Stimulated activated CD8-positive, alpha-beta memory T cell treated with anti-CD3 and anti-CD28 coated beads, Interleukin-15, amount 100 ng/mL, for 24 hours (primary cell): ENCODE measurements at places on chromosomes 5 and 9.

- no peak for DNase-seq
These were observed 27.3 kb downstream of the AFAP1L1 start for GRCh38 chr5:149298842-149299404.

GRCh38 chr5:135490245-135491037 lies 38.3 kb upstream of the TIFAB start:
- no peak for DNase-seq

- no peak for DNase-seq
These were observed 34.1 kb upstream of the NFIB start for GRCh38 chr9:14348123-14348372.

DNA sequence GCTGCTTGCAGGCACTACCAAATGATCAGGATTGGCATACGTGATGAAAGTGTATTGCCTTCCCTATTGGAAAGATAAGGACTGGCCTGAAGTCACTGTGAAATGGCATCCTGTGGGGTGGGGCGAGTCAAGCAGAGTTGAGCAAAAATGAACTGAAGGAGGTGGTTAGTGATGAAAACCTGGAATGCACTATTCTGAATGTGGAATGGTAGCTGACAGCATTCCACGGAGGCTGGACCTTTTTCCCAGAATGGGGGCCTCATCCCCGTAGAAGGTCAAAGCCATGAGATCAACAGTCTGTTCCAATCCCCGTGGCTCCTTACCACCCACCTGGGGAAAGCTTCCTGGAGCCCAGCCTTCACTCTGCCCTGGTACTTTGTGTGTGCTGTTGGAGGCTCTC lies 37.7 kb downstream of the ASS1 start:
- no peak for DNase-seq

- DNase-seq: no peak
These were observed 3.8 kb downstream of the P4HA2 start for GRCh38 chr5:132223861-132224260.

DNA sequence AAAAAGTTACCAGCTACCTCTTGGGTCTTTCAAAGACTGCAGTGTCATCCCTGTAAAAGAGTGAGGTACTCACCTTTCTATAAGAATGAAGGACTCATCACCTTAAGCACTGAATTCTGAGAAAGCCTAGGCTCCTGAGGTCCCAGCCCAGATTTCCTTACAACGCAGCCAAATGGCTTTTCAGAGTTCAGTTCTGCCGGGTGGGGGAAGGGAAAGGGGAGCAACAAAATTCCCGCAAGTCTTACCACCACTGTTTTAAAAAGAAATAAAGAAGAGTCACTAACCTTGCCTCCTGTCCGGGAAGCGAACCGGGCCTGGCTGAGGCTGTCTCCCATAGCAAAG lies 373 bp downstream of the ADAMTS12 start:
- DNase-seq: no peak

- no peak for DNase-seq
These were observed 38.6 kb upstream of the TESK1 start for GRCh38 chr9:35566417-35566816.

DNA sequence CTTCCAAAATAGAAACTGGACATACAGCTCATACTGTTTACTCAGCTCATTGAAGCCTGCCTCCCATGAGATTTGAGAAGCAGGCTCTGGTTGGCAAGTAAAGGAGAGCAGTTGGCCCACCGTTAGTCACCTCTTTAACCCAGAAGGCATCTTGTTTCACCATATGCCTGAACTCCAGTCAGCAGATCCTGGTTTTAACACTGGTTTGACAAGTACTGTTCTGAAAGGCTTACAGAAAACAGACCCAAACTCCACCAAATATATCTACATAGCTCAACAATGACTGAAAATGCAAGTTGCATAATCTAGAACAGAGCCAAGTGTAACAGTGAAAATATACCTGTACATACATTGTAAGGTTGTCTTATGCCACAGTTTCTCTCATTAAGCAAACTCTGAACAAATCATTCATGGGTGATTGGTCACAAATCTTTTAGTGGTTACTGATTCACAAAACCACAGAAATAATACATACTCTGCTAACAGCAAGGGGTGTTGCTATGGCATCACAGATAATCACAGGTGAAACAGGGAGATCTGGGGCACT lies 198.8 kb downstream of the BNC2 start:
- no peak for DNase-seq

- DNase-seq: no peak
These were observed 20.1 kb downstream of the PTCH1 start for GRCh38 chr9:95496687-95497086.

DNA sequence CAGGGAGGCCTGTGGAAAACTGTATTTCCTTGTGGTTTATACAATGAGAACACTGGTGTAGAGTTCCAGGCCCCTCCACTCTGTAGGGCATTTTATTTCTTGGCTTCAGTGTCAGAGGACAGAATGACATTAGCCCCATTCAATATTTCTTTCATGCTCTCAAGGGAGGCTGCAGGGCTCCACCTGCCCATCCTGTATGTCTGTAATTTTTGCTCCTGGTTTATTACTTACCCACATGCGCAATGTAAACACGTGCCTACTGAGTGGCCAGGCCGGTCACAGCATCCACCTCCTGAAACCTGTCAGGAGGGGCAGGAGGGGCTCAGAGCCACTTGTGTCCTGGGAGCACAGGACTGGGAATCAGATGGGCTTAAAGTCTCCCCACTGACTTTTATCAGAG lies 82.4 kb downstream of the GADD45G start:
- no peak for DNase-seq

DNA sequence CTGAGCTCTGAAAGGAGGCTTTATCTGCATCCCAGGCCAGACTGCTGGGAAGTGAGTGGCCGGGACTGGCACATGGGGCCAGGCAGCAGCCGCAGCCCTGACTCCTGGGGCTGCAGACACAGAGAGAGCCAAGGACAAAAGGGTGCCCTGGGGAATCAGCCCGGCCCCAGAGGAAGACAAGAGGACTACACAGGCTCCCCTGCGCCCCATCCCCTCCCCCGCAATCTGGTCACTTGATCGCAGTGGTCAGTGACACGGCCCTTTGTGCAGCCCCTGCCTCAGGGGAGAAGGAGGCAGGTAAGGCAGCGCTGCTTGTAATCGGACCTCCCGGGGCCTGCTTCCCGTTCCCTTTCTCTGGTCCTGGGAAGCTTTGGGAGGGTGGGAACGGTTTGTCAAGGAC lies 55.5 kb upstream of the FUBP3 start:
- DNase-seq: no peak

DNA sequence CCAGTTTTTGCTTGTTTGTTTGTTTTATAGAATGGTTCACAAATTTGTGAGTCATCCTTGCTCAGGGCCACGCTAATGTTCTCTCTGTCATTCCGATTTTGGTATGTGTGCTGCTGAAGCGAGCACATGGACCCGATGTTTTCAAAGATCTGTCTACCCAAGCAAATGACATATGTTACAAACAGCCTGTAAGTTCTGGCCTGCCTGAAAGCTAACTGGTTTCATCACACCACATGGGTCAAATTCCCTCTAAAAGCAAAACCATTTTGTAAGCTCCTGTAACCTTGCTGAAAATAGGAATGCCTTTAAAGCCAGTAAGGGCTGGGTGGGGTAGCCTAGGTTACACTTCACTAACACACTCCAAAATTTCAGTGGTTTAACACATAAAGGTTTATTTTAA lies 25.4 kb downstream of the DMRT3 start:
- DNase-seq: no peak

DNA sequence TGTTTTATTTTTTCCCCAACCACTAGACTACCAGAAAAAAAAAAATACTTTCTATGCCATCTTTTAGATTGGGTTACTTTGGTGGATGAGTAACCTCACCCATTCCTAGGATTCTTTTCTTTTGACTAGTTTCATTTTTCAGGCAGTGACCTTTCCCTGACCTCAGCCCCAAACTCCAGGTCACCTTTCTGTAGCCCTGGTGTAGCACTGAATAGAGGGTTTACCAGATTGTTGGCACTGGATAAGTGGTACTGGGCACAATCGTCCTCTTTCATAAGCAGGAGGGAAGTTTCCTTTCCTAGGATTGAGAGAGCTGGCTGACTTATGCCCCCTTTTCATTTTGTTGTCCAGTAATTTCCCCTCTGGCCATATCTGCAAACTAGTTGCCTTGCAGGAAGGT lies 169.4 kb upstream of the TMEM161B start:
- DNase-seq: no peak

- no peak for DNase-seq
These were observed 122.8 kb downstream of the STARD4 start for GRCh38 chr5:111389390-111390082.

DNA sequence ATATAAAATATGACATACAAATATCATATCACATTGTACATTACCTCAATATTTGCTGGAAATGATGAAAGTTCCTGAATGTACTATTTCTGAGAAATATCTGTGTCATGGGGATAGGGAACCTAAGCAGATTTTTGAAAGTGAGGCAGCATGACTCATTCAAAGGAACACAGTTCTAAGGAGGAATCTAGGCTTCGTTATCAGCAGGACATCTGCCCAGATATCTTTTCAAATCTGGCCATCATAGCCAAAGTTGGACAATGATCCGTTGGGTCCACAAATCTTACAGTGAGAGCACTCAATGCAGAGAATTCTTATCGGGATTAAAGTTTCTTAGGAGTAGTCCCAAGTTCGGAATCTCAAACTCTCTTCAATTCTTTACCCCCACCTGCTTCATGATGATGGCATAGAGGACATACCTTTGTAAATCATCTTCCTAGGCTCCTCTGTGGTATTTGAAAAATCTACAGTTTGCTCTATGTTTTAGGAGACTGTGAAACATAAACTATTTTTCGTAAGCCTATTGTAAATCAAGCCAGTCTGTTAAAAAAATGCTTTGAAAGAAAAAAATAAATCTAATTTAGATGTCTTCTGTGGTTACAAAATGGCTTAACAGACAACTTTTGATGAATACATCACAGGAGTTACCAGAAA lies 29.4 kb upstream of the ALDH1A1 start:
- no peak for DNase-seq

DNA sequence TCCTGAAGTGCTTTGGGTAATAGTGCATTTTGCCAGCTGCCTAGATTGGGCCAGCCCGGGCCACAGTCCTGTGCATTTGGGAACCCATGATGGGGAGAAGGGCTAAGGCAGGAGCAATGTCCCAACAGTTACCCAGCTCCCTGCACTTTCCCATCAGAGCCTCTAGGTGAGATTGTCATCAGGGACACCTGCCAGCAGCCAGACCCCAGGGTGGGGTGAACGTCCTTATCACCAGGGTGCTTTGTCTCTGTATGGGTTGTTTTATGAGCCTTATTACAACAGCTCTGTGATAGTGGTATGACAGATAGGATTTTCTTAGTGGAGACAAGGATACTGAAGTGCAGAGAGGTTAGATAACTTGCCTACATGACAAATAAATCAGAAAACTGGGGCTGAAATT lies 365.7 kb downstream of the OSTF1 start:
- no peak for DNase-seq

GRCh38 chr5:72154076-72154756 lies 46.9 kb downstream of the MAP1B start:
- no peak for DNase-seq

- DNase-seq: no peak
These were observed 246.7 kb downstream of the ADAMTSL1 start for GRCh38 chr9:18720691-18721090.

- DNase-seq: no peak
These were observed 73.6 kb upstream of the PPP2R2B start for GRCh38 chr5:146952168-146952567.

DNA sequence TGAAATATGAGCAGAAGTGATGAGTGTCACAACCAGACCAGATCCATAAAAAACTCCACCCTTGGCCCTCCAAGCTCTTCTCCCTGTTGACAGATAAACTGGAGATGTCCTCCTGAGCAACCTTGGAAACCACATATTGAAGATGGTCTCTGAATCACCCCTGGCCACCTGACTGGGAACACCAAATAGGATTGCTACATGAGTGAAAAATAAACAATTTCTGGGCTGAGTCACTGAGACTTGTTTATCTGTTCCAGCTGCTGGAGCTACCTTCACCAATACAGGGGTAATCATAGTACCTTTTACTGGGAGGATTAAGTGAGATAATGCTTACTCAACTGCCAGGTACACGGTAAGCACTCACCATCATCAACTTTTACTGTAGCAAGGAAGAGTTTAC lies 53.3 kb downstream of the PCA3 start:
- no peak for DNase-seq

- no peak for DNase-seq
These were observed at the start of gene NPR2 for GRCh38 chr9:35791297-35791921. NPR2 (plus strand) TSS chr9:35791591; CDS start chr9:35792409, 818 bp downstream.

GRCh38 chr5:170720984-170721383 lies 62.5 kb upstream of the GABRP start:
- no peak for DNase-seq

- no peak for DNase-seq
These were observed 170.6 kb upstream of the TRIM32 start for GRCh38 chr9:116516456-116516855.

DNA sequence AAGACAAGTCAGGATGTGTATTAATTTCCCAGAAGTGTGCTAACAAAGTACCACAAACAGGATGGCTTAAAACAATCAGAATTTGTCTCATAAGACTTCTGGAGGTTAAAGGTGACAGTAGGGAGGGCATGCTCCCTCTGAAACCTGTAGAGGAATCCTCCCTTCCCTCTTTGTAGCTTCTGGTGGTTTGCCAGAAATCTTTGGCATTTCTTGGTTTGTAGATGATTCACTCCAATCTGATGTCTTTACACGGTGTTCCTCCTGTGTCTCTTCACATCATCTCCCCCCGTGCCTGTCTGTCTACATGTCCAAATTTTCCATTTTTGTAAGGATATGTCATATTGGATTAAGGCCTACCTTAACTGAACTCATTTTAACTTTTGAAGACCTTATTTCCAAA lies 471.5 kb downstream of the ZNF608 start:
- DNase-seq: no peak

DNA sequence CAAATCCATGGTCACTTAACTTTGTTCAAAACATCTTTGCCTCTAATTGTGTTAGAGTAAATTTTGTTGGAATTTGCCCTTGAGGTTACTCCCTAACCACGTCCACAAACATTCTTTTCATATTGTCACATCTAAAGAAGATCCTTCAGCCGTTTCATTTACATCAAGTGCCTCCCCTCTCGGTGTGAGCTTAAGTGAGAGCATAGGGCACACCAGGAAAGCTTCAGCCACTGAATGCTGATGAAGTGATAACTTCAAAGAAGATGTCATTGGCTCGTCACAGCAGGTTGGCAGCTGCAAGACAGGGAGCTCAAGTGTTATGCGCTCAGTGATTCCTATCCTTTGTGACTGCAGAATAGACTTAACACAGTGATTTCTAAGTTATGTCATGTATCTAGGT lies 49.6 kb upstream of the ADAMTS19 start:
- DNase-seq: no peak

DNA sequence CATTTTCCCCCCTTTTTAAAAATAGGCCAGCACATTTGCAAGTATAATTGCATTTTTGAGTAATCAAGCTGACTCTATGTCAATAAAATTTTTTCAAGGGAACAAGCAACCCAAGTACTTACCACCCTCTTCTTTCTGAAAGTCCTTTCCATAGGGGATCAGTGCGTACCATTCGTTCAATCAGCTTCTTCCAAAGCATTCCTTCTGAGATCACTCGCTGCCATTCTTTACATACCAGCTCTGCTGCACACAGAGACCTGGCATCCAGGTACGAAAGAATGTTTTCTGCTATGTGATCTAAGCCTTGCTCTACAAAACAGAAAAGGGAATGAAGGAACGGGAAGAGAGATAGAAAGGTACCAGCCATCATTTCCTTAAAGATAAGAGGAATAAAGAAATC lies 106.6 kb downstream of the FBXW11 start:
- DNase-seq: no peak

- DNase-seq: no peak
These were observed 56.5 kb downstream of the EXD3 start for GRCh38 chr9:137366445-137366810.
